ENCODE measurements at places on chromosomes 3 and 15.

DNA sequence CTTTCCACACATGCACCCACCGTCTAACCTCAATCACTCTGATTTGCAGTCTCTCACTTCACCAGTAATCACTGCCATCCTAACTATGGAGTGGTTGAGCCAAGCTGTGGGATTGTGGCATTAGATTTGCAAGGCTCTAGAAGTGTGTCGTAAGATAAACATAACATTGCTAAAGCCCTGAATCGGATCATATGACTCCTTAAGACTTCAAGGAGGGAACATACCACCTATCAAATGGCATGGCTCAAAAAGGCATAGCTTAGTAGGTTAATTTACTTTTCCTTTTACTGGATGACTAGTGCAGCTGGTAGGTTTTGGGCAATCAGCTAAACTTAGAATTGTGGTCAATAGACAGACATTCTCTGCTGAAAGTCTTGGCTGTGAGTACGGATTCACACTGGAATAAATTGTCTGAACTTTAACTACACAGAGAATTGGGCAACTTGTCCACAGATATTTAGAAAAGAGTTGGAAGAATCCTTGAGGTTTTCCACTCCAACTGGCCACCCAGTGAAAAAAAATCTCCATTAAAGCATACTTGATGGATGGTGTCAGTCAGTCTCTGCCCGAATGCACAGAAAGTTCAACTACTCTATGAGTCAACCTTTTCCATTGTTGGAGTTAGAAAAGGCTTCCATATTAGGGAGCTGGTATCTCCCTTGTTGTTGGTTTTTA is 476.7 kb upstream of the CBLB start:
- no peak for DNase-seq

DNA sequence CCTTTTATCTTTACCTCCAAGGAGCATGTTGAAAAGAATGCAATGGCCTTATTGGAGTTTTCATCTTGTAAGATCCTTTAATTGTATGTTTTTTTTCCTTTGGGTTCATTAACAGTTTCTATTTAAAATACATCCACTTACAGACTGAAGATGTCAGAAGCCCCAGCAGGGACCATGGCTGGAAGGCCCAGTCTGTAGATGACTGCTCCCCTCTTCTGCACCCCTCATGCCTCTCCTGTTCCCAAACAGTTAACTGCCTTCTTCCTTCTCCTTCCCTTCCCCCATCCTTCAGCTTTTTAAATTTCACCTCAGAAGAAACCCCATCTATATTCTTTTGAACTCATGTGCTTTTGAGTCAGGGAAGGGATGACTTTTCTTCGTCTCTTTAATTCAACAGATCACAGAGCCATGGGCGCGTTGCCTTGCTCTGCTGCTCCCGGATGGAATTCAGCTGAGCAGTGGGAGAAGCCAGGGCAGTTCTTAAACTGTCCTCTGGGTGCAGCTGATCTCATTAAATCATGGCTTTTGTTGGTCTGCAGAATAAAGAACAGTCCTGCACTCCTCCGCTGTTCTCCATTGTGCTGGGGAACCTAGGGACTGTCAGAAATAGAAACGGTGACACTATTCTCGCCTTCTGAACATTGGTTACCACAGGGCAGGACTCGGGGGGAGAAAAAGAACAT is 71.5 kb upstream of the EIF1B start:
- no peak for DNase-seq

DNA sequence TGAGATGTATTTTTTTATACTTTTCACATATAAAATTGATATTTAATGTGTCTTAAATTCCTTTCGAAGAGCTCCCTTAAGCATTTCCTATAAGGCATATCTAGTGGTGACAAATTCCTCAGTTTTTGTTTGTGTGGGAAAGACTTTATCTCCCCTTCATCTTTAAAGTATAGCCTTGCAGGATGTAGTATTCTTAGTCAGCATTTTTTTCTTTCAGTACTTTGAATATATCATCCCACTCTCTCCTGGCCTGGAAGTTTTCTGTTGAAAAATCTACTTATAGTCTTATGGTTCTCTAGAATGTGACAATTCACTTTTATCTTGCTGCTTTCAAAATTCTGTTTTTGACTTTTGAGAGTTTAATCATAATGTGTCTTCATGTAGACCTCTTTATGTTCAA is 95.2 kb downstream of the EDEM1 start:
- no peak for DNase-seq

DNA sequence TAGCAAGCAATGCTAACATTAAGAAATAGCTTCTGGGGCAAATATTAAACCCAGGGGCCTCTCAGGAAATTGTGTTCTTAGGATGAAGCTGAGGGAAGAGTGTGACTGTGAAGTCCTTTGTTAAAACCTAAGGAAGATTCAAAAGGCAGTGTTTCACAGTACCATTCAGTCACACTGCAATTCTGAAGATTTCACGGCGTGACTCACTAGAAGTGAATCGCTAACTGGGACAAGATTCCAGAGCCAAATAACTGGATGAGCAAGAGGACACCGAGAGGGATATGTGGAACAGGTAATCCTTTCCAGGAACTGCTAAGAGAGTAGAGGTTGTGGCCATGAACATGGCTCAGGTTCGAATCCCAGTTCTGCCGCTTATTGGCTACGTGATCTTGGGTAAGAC is 61.8 kb upstream of the SMAD3 start:
- no peak for DNase-seq

- no peak for DNase-seq
Measured at GRCh38 chr15:74525945-74526344, 15.1 kb upstream of the ARID3B start.

Data from NCI-H774 (cell line).